ENCODE measurements at places on chromosomes 1 and 21.
A peak's percentile ranks its signal among the peaks of the same experiment; 100 is the strongest.

GRCh38 chr1:110004583-110004982 lies 20.0 kb downstream of the AHCYL1 start:
- H3K27ac ChIP-seq: peak overlapping the region; percentile 86
- peaks cover 11% of the 10 kb centered on the region for H3K36me3 ChIP-seq
- no peak for DNase-seq
- H3K4me3 ChIP-seq: no peak overlapping the region

DNA sequence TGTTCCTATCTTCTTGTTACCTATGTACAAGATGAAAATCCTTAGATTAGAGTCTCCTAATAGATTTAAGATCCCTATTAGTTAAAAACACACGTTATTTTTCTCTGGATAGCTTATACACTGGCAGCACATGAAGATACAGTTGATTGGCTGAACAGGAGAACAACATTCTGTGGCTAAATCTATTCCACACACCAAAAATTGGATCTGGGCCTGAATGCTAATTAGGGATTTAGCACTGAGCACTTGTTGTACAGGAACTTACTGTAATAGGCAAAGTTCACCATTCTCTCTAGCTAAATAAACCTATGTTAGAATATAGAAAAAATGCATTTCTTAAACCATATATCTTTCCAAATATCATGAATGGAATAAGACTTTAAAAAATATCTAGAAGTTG lies 117.1 kb upstream of the PTGFR start:
- no peak for DNase-seq
- no peaks in the 10 kb centered on the region for H3K36me3 ChIP-seq

GRCh38 chr1:156134716-156135435 lies 18.5 kb upstream of the SEMA4A start:
- H3K4me3 ChIP-seq: no peak overlapping the region
- no peak for DNase-seq

- H3K27me3 ChIP-seq: no peaks in the 10 kb centered on the region
- no peak overlapping the region for H3K4me3 ChIP-seq
- DNase-seq: no peak
- no peaks in the 10 kb centered on the region for H3K36me3 ChIP-seq
- no peaks in the 10 kb centered on the region for H3K4me1 ChIP-seq
Observed at GRCh38 chr1:227451954-227452353, 111.4 kb upstream of the ZNF678 start.

- no peaks in the 10 kb centered on the region for H3K4me1 ChIP-seq
- no peak for DNase-seq
- H3K4me3 ChIP-seq: no peak overlapping the region
- H3K27me3 ChIP-seq: no peaks in the 10 kb centered on the region
- H3K36me3 ChIP-seq: no peaks in the 10 kb centered on the region
- H3K27ac ChIP-seq: no peak overlapping the region
Observed at GRCh38 chr1:170267317-170267716, 121.6 kb downstream of the NTMT2 start.
